ENCODE measurements at places on chromosomes 11 and 22. TPM values are rescaled to one million over a fixed set of nuclear protein-coding genes. Genes with fewer than 3 reads are reported as not detected.

HBE1 gene
- total RNA-seq = not detected

KCNJ11 gene
- not detected for total RNA-seq

- peak; percentile 21 for DNase-seq
Measured at GRCh38 chr11:36356201-36356600, 60.1 kb downstream of the PRR5L start.

DNA sequence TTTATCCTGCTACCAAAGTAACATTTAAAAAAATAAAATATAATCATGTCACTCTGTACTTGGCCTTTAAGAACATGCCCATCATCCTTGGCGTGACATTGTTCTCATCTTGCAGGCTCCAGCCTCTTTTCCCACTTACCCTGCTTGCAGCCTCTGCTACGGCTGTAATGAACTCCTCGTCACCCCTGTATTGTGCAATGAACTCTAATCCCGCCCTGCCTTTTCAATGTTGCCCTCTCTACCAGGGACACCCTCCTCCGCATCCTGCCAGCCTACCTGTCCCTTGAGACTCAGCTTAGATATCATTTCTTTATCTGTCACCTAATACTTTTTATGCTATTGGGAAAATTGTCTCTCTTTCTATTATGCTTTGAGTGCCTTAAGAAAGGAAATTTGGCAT lies 12.6 kb upstream of the MMP20 start:
- DNase-seq = no peak

Measured in fibroblast of the aortic adventitia (primary cell).